ENCODE measurements at places on chromosomes 1 and 21. TPM values are rescaled to one million over a fixed set of nuclear protein-coding genes. Genes with fewer than 3 reads are reported as not detected.

GRCh38 chr21:42515708-42516502, 2.3 kb downstream of the SLC37A1 start:
- H3K27ac ChIP-seq = peak overlapping the region; percentile 61
- H3K4me1 ChIP-seq = peaks cover 47% of the 10 kb centered on the region
- no peak overlapping the region for H3K4me3 ChIP-seq
- peaks cover 8% of the 10 kb centered on the region for H3K36me3 ChIP-seq

- no peaks in the 10 kb centered on the region for H3K27me3 ChIP-seq
- peaks cover 39% of the 10 kb centered on the region for H3K4me1 ChIP-seq
- H3K4me3 ChIP-seq = no peak overlapping the region
- H3K36me3 ChIP-seq = no peaks in the 10 kb centered on the region
- DNase-seq = no peak
- peak overlapping the region; percentile 65 for H3K27ac ChIP-seq
Measured at GRCh38 chr21:15604413-15604812, 125.4 kb upstream of the USP25 start.

GRCh38 chr1:43319288-43319687, 18.3 kb upstream of the MPL start:
- no peaks in the 10 kb centered on the region for H3K27me3 ChIP-seq
- H3K36me3 ChIP-seq = no peaks in the 10 kb centered on the region
- H3K27ac ChIP-seq = no peak overlapping the region
- DNase-seq = no peak

- peaks cover 12% of the 10 kb centered on the region for H3K27me3 ChIP-seq
- no peak overlapping the region for H3K4me3 ChIP-seq
- H3K27ac ChIP-seq = no peak overlapping the region
- H3K4me1 ChIP-seq = peaks cover 7% of the 10 kb centered on the region
Measured at GRCh38 chr1:25760871-25761270, 39.1 kb upstream of the SELENON start.

- H3K36me3 ChIP-seq = no peaks in the 10 kb centered on the region
- no peak overlapping the region for H3K27ac ChIP-seq
- H3K27me3 ChIP-seq = no peaks in the 10 kb centered on the region
- no peak overlapping the region for H3K4me3 ChIP-seq
- no peak for DNase-seq
Measured at GRCh38 chr1:56301791-56302190, 277.6 kb downstream of the PLPP3 start.

DNA sequence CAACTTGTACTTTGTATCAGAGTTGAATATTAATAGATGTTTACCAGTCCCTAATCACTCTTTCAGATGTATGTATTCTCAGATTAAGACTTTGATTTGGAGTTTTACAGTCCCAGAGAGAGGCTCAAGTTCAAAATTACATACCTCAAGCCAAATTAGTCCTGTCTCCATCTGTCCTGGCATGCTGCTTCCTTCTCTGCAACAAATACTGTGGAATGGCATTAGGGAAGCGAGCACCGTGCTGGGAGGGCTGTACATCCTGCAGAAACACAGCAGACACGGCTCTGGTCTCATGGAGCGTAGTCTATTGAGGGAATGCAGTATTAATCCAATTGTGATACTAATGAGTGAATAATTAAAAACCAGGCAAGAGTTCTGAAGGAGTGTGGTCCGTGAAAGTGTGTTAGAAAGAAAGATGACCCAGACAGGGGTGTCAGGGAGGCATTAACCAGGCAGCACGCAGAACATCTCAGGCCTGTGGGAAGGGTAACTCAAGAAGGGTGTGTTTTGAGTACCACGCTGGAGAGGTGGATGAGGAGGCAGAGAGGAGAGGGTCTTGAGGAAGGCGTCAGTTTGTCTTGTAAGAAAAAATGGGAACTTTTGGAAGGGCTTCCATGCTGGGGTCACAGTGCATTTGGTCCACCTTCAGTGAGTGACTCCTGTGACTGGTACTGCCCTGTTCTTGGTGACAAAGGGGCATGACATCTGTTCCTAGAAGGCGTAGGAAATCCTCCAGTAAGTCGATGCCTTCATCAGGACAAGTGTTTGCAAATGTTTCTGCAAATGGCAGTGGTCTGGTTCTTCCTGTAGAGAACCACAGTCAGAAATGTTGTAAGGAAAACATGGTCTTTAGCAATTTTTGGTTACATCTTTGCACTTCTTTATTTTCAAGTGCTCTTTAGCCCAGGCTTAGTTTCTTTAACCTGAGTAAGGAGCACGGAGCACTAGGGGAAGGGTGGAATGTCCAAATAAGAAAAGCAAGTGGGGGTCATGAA, 1.6 kb downstream of the RAB4A start:
- peak overlapping the region; percentile 88 for H3K27ac ChIP-seq
- peaks cover 38% of the 10 kb centered on the region for H3K4me1 ChIP-seq
- H3K4me3 ChIP-seq = peak overlapping the region; percentile 90

DNA sequence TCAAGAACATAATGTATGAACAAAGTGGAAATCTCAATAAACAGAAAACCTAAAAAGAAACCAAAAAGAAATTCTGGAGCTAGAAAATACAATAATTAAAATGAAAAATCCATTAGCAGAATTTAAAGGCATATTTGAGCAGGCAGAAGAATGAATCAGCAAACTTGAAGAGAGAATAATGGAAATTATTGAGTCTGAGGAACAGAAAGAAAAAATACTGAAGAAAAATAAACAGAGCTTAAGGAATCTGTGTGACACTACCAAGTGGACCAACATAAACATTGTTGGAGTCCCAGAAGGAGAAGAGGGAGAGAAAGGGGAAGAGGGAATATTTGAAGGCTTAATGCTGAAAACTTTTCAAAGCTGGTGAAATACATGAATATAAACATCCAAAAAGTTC, 54.5 kb downstream of the MAGI3 start:
- DNase-seq = no peak
- H3K4me3 ChIP-seq = no peak overlapping the region
- no peak overlapping the region for H3K27ac ChIP-seq
- peaks cover 7% of the 10 kb centered on the region for H3K36me3 ChIP-seq
- no peaks in the 10 kb centered on the region for H3K4me1 ChIP-seq
- no peaks in the 10 kb centered on the region for H3K27me3 ChIP-seq

DNA sequence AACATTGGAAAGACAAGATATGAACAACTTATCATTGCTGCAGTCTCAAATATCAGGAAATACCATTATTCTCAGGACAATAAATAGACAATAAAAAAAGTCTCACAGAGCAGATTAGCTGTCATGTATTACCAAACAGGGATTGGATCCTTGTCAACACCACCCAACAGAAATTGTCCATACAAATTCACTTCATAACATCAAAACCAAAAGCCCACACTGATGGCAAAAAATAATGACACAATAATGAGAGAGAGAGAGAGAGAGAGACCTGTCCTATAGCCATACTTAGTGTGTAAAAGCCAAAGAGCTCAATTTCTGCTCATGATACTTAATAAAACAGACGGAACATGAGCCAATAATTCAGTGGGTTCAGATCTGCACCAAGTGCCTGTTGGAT, 96.5 kb downstream of the PPIAL4G start:
- H3K4me3 ChIP-seq = no peak overlapping the region
- no peak overlapping the region for H3K27ac ChIP-seq
- DNase-seq = no peak
- H3K36me3 ChIP-seq = no peaks in the 10 kb centered on the region
- H3K4me1 ChIP-seq = peaks cover 6% of the 10 kb centered on the region
- H3K27me3 ChIP-seq = no peaks in the 10 kb centered on the region

The OR2G6 gene
- not detected for total RNA-seq

- H3K27me3 ChIP-seq = peaks cover 13% of the 10 kb centered on the region
- H3K27ac ChIP-seq = no peak overlapping the region
- H3K4me3 ChIP-seq = no peak overlapping the region
- no peak for DNase-seq
Measured at GRCh38 chr1:15443281-15443680, 5.0 kb downstream of the CTRC start.

The GPA33 gene
- not detected for total RNA-seq

GRCh38 chr1:50665413-50665812, 242.2 kb upstream of the DMRTA2 start:
- DNase-seq = no peak
- peaks cover 26% of the 10 kb centered on the region for H3K4me1 ChIP-seq
- no peak overlapping the region for H3K27ac ChIP-seq
- no peaks in the 10 kb centered on the region for H3K27me3 ChIP-seq

DNA sequence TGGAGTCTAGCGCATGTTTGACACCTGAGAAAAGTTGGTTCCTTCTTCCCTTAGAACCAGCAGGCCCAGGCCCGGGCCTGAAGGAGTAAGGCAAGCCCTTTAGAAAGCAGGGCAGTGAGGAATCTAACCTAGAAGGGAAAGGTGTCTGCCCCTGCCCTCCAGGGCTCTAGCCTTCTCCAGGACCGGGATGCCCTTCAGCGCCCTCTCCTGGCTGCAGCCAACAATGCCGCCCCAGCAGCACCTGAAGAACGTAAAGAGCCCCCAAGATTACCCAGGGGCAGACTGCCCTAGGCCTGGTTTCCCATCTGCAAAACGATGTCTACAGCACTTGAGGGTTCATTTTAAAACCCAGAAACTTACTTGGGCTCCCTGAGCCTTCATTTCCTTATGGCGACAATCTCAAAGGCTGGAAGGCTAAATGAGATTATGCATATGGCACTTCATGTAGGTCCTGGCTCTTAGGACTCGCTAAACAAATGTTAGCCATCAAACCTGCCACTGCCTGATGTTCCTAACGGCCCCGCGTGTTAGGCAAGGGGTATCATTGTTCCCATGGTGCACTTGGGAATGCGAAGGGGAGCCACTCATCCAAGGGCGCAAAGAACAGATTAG, 106.7 kb upstream of the KLHDC7A start:
- H3K27me3 ChIP-seq = no peaks in the 10 kb centered on the region
- H3K4me3 ChIP-seq = no peak overlapping the region
- H3K36me3 ChIP-seq = no peaks in the 10 kb centered on the region
- no peak overlapping the region for H3K27ac ChIP-seq

DNA sequence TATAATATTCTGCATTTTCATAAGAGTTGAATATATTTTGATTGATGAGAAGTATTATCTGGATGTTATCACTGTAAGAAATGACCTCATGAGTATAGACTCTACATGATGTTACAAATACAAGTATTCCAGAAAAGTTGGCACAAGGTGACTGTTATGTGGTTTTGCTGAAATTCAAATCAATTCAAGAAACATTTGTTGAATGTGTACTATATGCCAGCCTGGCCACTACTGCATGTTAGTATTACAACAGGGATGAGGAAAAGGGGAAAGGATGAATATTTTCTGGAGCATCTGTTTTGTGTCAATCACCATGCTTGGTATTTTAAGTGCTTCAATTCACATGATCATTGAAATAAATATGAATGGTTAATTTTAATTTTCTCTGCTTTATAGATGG, 250.9 kb upstream of the PBX1 start:
- no peaks in the 10 kb centered on the region for H3K4me1 ChIP-seq
- no peak overlapping the region for H3K4me3 ChIP-seq
- peaks cover 9% of the 10 kb centered on the region for H3K27me3 ChIP-seq
- no peaks in the 10 kb centered on the region for H3K36me3 ChIP-seq
- no peak overlapping the region for H3K27ac ChIP-seq
- no peak for DNase-seq

GRCh38 chr1:6580593-6581409, 1.0 kb downstream of the ZBTB48 start:
- H3K27ac ChIP-seq = peak overlapping the region; percentile 84
- H3K36me3 ChIP-seq = no peaks in the 10 kb centered on the region
- no peaks in the 10 kb centered on the region for H3K27me3 ChIP-seq
- no peak for DNase-seq

- H3K27ac ChIP-seq = no peak overlapping the region
- H3K27me3 ChIP-seq = no peaks in the 10 kb centered on the region
- peaks cover 54% of the 10 kb centered on the region for H3K4me1 ChIP-seq
- no peak for DNase-seq
- no peaks in the 10 kb centered on the region for H3K36me3 ChIP-seq
- no peak overlapping the region for H3K4me3 ChIP-seq
Measured at GRCh38 chr1:91015794-91016550, 5.9 kb downstream of the ZNF644 start.

- peak overlapping the region; percentile 70 for H3K27ac ChIP-seq
- no peak for DNase-seq
- no peaks in the 10 kb centered on the region for H3K27me3 ChIP-seq
- H3K4me1 ChIP-seq = peaks cover 22% of the 10 kb centered on the region
- no peak overlapping the region for H3K4me3 ChIP-seq
Measured at GRCh38 chr1:199353906-199354305, 673.6 kb upstream of the NR5A2 start.

DNA sequence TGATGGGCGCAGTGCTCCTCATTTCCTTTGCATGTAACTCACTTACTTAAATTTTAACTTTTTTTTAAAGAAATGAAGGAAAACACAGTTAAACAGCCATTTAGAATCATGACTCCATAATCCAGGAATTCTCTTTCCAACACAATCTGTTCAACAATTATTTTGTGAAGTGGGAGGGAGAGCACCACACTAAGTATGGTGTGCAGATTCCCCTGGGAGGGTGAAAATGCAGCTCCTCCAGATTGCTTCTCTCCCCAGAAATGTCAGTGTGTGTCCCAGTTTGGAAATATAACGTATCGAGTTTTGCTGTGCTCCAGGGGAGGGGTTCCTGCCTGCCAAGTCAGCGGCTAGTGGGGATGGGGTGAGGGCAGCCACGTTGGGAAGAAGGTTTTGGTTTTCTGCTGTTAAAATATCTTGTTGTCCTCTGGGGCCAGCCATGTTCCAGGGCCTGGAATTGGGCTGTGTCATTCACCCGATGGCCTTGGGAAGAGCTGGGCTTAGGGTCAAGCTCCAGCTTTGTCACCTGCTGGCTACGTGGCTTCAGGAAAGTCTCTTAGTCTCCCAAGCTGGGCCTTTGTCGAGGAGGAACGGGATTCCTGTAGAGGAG, 17.3 kb upstream of the DISP3 start:
- peaks cover 50% of the 10 kb centered on the region for H3K27me3 ChIP-seq
- H3K27ac ChIP-seq = no peak overlapping the region
- H3K4me3 ChIP-seq = no peak overlapping the region
- no peak for DNase-seq

The VWA5B1 gene
- total RNA-seq = not detected

GRCh38 chr1:28056129-28056925, 32.1 kb downstream of the EYA3 start:
- no peak overlapping the region for H3K27ac ChIP-seq
- H3K27me3 ChIP-seq = no peaks in the 10 kb centered on the region
- peaks cover 7% of the 10 kb centered on the region for H3K4me1 ChIP-seq
- H3K36me3 ChIP-seq = peaks cover 9% of the 10 kb centered on the region
- no peak overlapping the region for H3K4me3 ChIP-seq

- H3K27ac ChIP-seq = no peak overlapping the region
- peaks cover 34% of the 10 kb centered on the region for H3K36me3 ChIP-seq
- H3K4me1 ChIP-seq = no peaks in the 10 kb centered on the region
- no peak for DNase-seq
- no peak overlapping the region for H3K4me3 ChIP-seq
Measured at GRCh38 chr1:222732216-222733159, 4.5 kb upstream of the FAM177B start.
